ENCODE measurements at places on chromosomes 11 and 22. TPM values are rescaled to one million over a fixed set of nuclear protein-coding genes. Genes with fewer than 3 reads are reported as not detected.

Gene SLC37A2
- total RNA-seq: 7.2 TPM

Gene SESN3
- 0.52 TPM for total RNA-seq

Gene NEU3
- total RNA-seq: 7.2 TPM

Gene SMIM35
- not detected for total RNA-seq

Gene LIF
- total RNA-seq: 7.5 TPM

Gene KCNJ4
- 1.1 TPM for total RNA-seq

Gene XRCC6
- total RNA-seq: 392 TPM

Gene MRGPRX3
- total RNA-seq: not detected

- DNase-seq: peak; percentile 51
These were observed 200.2 kb downstream of the PGR start for GRCh38 chr11:100929377-100929776.

GRCh38 chr22:49894322-49895054 is 23.8 kb downstream of the ALG12 start:
- peak; percentile 9 for DNase-seq

GRCh38 chr22:23113067-23113846 is 28.5 kb downstream of the RSPH14 start:
- DNase-seq: no peak

GRCh38 chr11:101775033-101775432 is 139.8 kb upstream of the CEP126 start:
- no peak for DNase-seq

DNA sequence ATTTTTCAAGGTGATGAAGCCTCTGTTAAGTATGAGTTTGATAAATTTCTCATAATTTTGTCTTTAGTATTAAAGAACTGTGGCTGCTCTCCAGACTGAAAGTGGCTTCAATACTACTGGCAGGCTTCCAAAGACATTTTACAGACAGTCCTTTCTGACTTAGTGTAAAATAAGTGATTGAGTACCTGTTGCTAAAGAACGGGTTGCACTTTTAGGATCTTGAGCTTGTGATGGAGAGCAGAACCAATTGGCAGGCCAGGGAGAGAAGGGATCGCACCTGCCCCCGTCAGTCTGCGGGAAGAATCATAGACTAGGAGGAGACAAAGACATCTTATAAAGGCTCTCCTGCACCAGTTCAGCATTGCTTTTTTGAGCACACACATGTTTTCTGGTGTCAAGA is 4.4 kb downstream of the NCAM1 start:
- DNase-seq: no peak

GRCh38 chr11:102046841-102047240 is 396 bp upstream of the CFAP300 start:
- DNase-seq: no peak

- DNase-seq: peak; percentile 48
These were observed 108.9 kb upstream of the DDI1 start for GRCh38 chr11:103927535-103927934.

DNA sequence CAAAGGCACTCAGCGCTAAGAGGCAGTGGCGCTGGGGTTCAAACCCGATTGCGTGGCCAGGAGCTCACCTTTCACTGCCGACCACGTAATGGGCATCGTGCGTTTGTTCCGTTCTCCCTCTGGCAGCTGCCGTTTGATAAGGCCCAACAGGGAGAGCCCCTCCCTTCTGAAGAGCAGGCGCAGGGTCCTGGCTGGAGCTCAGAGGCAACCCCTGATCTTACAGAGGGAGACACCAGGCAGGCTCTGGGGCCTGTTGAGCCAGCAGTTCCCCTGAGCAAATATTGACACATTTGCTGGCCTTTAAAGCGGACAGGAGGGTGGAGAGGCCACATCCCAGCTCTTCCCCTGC is 11.7 kb upstream of the C1QTNF6 start:
- no peak for DNase-seq

DNA sequence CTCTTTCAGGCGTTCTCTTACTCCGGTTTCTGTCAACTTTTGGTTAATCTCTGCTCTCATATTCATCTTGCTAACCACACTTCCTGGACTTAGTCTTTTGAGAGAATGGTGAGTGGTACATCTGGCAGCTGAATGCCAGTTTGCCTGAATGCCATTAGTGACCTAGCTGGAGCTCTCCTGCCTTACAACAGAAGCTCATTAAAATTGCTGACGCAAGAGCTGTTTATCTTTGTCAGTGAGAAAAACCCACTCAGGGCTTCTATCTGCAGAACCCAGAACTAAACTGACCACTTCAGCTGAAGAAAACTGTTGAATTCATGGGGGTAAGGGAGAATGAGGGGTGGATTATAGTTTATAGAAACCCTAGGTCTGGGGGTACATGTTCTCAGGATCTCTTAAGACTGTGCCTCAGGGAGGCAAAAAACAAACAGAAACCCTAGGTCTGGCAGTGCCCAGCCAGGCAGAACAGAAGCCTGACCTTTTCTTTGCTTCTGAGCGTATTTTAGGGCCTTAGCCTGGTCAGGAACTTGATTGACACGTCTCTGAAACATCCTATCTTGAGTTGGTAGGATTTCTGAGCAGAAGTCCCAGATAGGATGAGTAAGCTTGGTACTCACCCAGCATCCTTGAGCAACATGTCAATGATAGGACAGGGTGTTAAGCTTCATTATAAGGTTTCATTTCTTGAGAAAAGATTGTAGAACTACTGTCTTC is 52.8 kb upstream of the YWHAH start:
- DNase-seq: peak; percentile 45

DNA sequence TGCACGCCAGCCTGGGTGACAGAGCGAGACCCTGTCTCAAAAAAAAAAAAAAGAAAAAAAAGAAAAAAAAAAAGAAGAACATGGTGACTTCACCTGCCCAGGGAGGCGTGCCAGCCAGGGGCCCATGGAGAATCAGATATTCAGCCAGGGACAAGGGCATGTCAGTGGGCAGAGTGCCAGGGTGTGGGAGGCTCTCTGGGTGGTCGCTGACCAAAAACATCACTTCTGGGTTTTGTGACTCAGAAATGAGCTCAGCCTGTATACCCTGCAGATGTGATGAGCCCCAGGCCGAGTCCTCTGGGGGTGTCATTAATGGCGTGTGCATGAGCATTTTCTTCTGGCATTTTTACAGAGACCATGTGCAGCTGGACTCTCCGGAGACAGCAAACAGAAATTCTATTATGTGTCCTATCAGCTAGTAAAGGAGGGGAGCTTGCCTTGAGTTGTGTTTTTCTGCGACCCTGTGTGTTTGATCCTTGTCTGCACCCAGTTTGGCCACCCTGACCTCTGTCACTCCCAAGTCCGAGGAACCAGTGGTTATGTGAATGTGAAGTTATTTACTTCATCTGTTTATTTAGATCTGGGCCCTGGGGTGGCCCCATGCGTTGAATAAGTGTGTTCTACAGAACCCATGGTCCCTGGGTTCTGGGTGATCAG is 53.6 kb downstream of the BCR start:
- DNase-seq: peak; percentile 53

DNA sequence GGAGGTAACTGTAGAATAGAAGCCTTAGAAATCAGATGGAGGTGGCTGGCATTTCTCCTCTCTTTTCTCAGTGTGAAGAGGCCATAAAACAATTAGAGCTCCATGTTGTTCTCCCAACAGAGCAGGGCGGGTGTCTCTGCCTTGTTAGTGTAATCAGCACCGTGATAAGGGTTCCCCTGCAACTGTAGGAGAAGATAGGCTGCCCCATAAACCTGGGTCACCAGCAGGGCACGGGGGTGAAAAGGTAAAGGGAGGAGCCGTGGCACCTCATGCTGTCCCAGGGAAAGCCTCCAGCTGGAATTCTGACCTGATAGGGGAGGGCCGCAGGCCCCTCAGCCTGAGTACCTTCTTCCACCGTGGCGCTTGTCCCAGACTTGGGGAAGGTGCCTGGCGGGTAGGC is 68.7 kb downstream of the ISX start:
- DNase-seq: no peak

- DNase-seq: peak; percentile 96
These were observed 18.1 kb downstream of the POLA2 start for GRCh38 chr11:65279741-65280440.

DNA sequence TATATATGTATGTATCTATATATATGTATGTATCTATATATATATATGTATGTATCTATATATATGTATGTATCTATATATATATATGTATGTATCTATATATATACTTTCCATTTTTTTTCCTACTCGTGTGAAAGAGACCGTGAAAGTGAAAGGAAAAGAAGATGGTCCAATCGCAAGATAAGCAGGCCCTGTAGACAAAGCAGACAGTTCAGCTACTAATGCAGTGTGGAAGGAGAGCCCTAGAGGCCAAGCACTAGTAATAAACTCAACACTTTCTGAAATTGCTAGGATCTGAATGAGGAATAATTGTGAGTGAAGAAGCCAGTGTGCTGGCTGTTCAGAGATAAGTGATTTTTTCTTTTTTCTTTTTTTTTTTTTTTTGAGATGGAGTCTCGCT is 47.2 kb downstream of the MCHR1 start:
- DNase-seq: no peak

GRCh38 chr11:84234011-84234410 is 947.8 kb upstream of the CCDC90B start:
- DNase-seq: no peak

- DNase-seq: no peak
These were observed 94.3 kb downstream of the FEZ1 start for GRCh38 chr11:125401746-125402145.

GRCh38 chr11:119704849-119705248 is 24.2 kb downstream of the NECTIN1 start:
- DNase-seq: no peak

- DNase-seq: no peak
These were observed 4.2 kb downstream of the MB start for GRCh38 chr22:35612903-35613302.

DNA sequence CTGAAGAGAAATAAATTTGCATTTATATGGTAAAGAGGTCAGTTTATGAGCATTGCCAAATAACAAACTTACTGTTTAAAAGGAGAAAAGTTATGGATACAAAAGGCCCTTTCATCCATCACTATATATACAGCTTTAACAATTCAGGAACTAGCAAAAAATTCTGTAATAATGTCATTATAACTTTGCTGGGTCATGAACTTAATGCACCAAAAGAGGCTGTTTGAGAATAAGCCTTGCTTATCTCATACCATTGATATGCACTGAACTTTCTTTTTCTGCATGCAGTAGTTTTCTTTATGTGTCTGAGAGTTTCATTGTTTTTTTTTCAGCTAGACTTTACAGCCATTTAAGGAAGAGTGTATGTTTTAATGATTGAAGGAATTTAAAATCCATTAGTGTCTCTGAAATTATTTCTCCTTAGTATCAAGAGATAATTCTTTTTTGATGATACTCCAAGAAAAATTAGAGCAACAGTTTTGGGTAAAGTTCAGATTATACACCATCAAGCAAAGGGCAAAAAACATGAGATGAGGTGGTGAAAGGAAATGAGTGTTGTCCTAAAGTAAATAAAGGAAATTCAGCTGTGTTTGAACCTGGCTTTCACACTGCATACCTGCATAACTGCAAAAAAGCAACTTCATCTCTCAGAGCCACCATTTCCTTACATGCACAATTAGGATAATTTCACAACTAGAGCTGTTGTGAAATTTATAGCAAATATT is 188.2 kb upstream of the ANO3 start:
- no peak for DNase-seq

- DNase-seq: no peak
These were observed 25.2 kb downstream of the SHANK2 start for GRCh38 chr11:71227058-71227659.

DNA sequence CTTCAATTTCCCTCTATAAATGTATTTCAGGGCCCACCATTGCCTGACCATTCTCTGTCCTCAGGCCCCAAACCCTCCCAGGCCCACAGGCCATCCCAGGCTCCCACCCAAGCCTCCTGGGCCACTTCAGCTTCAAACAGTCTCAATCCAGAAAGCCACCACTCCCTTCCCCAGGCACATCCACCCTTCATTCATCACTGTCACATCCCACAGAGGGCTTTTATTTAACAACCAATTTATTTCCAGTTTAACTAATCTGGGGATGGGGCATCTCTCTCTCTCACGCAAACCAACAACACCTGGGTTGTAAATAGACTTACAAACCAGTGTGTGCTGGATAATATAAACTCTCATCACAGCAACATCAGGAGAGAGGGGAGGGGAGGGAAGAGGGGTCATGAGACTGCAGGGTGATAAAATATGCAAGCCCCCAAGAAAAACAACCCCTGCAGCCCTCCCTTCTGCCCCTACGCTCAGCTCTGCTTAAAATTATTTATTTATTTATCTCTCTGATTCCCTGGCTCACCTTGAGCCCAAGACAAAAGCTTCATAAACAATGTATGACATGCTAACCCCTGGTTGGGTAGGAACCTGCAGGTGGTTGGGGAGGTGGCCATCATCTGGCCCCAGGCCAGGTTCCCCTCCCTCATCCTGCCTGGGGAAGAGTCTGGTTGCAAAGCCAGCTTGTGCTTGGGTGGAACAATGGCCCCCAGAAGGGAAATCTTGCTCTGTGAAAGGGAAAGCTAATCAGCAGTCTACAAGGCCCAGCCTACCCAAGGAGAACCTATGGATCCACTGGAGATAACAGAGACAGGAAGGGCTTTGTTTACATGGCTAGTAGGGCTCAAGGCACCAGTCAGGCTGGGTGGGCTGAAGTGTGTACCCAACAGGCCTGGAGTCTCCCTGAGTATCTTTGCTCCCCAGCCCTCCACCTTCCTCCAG is 359.2 kb downstream of the BUD13 start:
- DNase-seq: no peak

GRCh38 chr22:46807458-46807857 is 45.0 kb downstream of the TBC1D22A start:
- no peak for DNase-seq
